ENCODE measurements at places on chromosomes 16 and 17.

DNA sequence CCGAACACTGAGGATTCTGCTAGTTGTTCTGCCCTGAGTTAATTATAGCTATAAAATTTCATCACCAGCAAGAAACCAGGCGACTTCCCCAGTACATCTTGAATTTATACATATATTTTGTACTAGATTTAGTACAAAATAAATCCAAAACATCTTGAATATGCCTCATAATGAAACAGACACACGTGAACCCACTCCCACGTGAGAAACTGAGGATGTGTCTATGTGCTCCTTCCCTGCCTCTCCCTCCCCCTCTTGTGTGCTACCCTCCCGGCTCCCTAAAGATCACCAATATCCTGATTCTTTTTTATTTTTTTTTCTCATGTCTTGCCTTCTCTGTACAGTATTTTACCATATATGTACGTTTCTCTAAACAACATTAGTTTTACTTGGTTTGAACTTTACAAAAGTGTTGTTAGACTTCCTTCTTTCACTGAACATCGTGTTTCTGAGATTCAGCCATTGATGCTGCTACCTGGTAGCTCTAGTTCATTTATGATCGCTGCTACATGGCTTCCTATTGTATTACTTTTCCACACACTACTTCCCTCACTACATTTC, 1.1 kb upstream of the LCMT1 start:
- no peak for DNase-seq

DNA sequence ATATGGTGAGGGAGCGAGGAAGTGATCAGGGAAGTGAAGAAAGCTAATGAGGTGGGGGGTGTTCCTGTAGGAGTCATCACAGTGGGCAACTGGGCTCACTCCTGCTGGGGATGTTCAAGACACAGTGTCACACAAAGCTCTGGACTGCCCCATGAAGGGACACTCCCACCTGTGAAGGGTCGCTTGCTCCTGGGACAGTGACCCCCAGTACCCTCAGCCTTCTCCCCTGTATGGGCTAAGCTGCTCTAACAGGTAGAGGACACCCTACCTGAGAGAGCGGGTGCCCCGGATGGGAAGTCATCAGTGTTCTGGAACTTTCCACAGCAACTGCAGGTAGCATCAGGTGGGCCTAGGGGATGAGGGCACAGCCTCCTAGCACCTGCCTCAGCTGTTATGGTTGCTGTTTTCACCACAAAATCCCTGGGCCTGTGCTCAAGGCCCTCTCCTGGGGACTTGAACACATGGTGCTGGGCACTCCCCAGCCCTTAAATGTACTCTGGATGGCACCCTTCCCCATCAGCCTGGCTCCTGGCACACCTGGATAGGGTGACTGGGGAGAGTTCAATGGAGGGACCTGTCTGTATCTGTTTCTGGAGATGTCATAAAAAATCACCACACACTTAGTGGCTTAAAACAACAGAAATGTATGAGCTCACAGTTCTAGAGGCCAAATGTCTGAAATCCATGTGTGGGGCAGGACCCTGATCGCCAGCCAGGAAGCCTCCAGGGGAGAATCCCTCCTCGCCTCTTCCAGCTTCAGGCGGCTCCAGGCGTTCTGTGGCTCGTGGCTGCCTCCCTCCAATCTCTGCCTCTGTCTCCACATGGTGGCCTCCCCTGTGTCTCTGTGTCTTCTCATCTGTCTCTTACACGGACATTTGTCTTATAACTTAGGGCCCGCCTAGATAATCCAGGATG, 104.0 kb upstream of the CDH5 start:
- DNase-seq = no peak

GRCh38 chr16:25063865-25064264, 47.7 kb upstream of the LCMT1 start:
- DNase-seq = no peak

- DNase-seq = no peak
Observed at GRCh38 chr16:12794486-12795387, 8.9 kb downstream of the CPPED1 start.

- no peak for DNase-seq
Observed at GRCh38 chr16:75703306-75703705, 2.0 kb upstream of the DUXB start.

- DNase-seq = no peak
Observed at GRCh38 chr16:75482434-75483205, 12.6 kb downstream of the CHST6 start.
